ENCODE measurements at places on chromosomes 1 and 21.

GRCh38 chr1:17359808-17360207 is 12.2 kb upstream of the PADI6 start:
- no peak for DNase-seq

DNA sequence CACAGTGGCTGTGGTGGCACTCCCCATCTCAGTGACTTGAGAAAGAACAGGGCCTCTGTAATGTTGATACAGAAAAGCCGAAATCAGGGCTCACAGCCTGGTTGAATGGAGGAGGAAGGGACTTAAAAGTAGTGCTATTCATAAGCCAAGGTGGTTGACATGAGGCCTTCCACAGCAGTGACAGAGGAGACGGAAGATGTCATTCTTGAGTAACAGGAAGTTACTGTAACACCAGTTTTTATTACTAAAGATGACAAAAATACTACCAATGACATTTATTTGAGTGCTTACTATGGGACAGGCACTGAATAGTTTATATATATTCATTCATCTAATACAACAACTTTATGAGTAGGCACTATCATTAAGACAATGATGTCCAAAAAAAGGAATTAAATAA is 52.8 kb upstream of the GNG12 start:
- no peak for DNase-seq

- DNase-seq, result no peak
Measured at GRCh38 chr1:181111559-181111958, 23.1 kb downstream of the IER5 start.

GRCh38 chr1:159946242-159947187 is 1.1 kb upstream of the IGSF9 start:
- DNase-seq, result no peak

DNA sequence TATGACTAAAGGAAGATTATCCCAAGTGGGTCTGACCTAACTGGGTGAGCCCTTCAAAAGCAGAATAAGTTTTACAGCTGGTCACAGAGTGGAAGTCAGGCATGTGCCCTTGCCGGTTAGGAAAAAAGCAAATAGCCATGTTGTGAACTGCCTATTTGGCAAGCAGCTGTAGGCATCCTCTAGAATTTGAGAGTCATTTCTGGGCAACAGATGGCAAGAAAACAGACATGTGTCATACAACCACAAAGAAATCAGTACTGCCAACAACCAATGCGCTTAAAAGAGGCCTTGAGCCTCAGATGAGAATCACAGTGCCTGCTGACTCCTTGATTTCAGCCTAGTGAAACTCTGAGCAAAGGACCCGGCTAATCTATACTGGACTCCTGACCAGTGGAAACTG is 26.8 kb downstream of the LRRC53 start:
- no peak for DNase-seq

GRCh38 chr1:203299169-203299568 is 6.2 kb upstream of the BTG2 start:
- no peak for DNase-seq

DNA sequence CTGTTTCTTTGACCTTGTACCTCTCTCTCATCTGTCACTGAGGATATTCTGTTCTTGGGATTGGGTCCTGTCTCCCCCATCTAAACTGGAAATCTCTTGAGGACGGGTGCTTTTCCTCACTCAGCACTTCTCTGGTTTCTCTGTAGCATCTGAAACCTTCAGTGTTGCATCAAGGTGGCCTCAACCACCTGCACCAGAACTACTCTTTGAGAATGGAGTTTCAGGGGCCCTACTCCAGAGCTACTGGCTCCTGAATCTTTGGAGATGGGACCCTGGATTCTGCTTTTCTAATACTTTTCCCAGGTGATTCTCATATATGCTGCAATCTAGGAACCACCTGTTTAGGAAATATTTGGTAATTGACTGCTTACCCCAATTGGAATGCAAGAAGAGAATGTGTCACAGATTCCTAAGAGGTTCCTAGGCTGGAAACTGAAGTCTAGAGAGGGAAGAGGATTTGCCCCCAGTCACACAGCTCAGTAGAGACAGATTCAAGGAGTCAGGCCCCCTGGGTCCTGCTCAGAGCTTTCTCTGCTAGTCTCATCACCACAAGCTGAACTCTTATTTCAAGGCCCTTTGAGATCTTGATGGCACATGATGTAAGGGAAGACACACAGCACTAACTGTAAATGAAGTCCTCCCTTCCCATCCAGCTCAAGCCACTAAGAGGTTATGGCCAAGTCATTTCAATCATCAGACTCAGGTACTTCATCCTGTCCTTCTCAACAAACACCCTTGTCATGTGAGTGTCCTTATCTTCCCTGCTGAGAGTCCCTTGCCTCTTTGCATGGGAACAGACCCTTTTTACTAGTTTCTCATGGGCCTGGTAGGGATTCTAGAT is 48.7 kb downstream of the EIF2D start:
- DNase-seq, result no peak

DNA sequence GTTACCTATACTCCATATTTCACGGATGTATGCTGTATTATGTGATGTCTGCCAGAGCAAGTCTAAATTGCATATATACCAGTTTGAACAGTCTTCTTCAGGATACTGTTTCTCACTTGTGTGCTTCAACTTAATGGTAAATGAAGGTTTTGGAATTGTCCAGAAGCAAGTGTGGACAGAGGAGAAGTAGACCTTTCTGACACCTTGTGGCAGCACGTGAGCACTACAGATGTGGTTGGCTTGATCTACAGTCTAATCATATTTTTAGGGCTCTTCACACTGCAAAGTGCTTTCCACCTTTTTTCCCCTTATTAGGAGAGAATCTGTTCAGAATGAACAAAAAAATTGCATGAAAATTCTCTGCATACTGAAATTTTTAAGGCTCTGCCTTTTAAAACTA is 10.9 kb downstream of the MORC3 start:
- DNase-seq, result no peak

DNA sequence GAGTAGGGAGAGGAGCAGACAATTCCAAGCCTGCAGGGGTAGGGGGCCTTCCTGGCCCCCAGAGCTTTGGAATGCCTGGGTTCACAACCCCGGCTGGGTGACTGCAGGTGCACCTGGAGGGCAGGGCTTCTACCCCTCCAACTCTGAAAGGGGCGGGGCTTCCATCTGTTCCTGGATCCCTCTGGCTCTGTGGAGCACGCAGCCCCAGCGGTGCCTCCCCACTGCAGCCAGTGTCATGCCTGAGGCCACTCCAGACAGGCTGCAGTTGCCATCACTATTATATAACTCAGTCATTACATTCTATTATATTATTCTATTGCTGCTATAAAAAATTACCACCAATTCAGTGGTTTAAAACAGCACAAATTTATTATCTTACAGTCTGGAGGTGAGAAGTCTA is 12.5 kb upstream of the FNBP1L start:
- no peak for DNase-seq

DNA sequence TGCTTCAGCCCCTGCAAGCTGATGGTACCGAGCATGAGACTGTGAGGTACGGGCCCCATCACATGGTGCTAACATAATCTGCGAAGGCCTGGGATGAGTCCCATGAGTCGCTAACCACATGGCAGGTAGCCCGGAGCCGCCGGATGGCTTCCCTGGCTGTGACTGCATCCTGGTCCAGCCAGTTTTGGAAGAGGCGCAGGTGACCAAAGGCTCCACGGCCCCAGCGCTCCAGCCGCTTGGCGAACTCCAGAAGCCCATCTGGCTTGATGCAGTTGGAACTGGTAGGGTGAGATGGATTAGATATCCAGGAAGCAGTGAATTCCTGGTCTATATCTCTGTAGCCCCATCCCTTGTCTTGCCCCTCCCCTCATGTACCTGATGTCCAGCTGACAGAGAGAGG is 24.6 kb downstream of the LRRC41 start:
- no peak for DNase-seq
